Colonic mucosa (tissue), 4 donors: ENCODE measurements at places on chromosomes 2 and 18.

- no peak for DNase-seq
Measured at GRCh38 chr2:2041256-2041824, 289.7 kb downstream of the MYT1L start.

- DNase-seq, result no peak
Measured at GRCh38 chr2:1541819-1542475, 128.7 kb downstream of the TPO start.

GRCh38 chr2:169910109-169910799 is 83.0 kb downstream of the UBR3 start:
- DNase-seq, result no peak

- no peak for DNase-seq
Measured at GRCh38 chr2:157251932-157252331, 5.6 kb upstream of the GALNT5 start.

DNA sequence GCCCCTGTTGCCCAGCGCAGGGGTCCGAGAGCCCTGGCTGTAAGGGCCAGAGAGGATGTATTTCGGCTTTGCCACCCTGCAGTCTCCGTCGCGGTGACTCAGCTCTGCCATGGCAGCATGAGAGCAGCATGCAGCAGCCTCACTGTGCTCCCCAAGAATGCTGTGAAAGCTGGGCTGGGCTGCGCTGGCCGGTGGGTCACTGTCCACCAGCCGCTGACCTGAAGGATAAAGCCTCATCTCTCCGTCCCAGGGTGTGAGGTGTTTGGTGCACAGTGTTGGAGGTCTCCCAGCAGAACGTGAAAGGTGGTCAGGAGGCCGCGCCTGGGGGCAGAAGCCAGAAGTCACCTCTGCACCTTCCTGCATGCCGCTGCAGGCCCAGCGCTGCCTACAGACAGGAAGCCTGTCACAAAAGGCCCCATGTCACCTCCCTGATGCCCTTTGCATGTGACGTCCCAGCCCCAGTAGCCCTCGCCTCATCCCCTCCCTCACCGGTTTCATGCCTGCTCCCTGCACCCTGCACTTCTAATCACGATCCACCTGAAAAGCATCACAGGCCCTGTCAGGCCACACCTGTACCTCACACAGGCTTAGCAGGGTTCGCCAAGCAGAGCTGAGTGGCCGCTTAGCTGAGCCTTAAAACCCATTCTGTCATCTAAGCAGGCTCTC is 342.1 kb downstream of the EIPR1 start:
- no peak for DNase-seq

DNA sequence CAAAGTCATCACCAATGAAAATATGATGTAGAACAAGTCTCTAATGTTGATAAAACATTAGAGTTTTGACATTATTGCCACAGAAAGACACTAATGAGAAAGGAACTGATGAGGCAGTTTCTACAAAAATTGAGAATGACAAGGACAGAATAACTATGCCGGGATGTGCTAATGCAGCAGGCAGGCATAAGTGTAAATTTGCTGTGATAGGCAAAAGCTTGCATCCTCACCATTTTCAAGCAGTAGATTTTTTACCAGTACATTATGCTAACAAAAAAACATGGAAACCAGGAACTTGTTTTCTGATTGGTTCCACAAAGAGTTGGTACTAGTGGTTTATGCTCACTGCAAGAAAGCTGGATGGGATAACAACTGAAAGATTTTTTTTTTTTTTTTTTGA is 715.5 kb upstream of the LRRTM4 start:
- no peak for DNase-seq

DNA sequence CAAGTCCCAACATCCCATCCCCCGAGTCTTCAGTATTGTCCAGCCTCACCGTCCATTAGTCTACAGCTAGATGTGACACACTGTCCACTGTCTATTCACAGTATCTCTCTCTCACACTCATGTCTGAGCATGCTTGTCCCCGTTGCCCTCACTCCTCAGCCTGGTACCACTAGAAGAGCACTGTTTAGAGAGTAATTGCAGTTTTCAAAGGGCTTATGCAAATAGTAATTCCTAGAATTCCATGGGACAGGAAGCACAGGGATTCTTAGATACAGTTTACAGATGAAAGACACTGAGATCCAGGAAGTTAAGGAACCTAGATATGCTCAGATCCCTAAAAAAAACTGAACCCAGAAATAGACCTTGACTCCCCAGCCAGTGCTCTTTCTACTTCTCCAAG is 125.5 kb downstream of the MYO5B start:
- no peak for DNase-seq

DNA sequence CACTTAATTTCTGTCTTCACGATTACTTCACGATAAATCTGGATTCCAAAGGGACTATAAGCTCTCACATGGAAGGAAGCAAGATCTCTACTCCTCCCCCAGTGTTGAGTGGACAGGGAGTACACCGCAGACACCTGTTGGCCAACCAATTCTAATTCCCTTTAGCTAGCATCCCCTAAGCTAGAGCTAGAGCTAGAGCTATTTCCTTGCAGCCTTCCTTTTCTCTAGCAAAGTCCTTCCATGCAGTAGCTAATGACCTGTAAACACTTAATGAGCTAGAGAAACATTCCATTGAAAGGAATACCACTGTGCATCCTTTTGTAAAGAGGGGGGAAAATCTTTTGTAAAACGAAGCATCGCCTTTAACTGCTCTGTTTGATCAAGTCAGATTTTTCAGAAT is 56.5 kb downstream of the BCL11A start:
- no peak for DNase-seq

- no peak for DNase-seq
Measured at GRCh38 chr2:241929551-241930490, 60.3 kb downstream of the RTP5 start.
